ENCODE measurements at places on chromosomes 5 and 9.

DNA sequence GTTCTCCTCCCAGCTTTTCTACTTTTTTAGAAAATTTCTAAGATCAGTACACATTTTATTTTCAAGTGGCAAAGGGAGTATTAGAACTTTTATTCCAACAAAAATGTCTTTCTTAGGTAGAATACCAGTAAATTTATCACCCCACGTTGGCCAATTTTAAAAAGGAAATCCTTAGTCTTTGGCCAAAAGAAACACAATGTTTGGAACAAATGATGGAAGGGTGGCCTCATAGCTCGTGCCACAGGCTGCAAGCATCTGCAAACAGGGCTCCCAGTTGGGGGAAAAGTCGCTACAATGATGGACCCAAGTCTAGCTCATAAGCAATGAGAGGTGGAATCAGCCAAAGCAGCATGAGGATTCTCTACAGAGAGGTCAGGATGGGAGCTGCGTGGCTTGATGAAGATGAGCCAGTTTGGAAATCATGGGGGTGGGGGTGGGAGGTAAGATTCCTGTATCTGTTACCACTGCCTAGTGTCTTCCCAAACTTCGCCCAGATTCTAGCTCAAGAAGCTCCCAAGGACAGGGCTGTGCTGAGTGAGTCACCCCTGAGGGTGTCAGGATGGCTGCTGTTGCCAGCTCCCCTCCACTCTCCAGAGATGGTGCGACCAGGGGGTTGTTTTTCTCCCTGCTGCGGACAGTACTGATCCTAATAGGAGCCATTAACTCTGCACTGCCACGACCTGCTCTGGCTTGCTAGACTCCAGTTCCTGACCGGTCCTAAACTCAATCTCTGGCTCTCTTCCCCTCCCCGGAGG, 75.6 kb downstream of the DCP2 start:
- no peak for DNase-seq

DNA sequence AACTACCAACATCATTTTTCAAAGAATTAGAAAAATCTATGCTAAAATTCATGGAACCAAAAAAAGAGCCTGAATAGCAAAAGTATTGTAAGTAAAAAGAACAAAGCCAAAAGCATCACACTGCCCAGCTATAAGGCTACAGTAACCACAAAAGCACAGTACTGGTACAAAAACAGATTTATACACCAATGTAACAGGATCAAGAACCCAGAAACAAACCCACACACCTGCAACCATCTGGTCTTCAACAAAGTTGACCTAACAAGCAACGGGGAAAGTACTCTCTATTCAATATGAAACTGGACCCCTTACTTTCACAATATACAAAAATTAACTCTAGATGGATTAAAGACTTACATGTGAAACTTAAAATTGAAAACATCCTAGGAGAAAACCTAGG, 94.2 kb upstream of the TARS1 start:
- DNase-seq: no peak

DNA sequence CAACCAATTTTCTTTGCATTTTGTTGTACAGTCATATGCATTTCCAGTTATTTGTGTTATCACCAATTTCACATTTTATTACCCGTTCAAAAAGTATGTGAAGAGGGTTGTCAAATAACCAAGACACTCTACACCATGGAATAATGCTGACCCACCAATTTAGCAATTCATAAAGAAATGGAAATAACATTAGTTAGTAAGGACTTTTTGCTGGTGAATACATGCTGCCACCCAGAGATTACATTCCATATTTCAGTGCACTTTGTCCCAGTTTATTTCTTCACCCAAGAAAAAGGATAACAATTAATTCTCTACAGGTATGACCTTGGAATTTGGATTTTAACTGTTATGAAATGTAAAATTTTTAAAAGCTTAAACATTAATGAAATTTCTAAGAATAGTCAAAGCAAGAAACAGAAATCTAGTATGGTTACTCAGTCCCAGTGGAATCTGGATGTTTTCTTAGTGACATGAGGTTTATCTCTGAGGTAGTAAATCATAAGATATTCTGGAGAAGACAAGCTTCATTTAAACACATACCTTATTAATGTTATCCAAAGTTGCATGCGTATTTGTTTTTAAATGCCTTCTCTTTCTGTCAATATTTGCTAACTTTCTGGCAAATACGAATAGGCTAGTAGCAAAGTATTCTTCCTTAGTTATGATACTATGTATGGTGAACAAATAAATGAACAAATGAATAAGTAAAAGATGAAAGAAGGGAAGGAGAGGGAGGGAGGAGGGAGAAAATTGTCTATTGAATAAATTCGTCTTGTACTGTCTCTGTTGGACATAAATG, 100.6 kb downstream of the CETN3 start:
- no peak for DNase-seq

DNA sequence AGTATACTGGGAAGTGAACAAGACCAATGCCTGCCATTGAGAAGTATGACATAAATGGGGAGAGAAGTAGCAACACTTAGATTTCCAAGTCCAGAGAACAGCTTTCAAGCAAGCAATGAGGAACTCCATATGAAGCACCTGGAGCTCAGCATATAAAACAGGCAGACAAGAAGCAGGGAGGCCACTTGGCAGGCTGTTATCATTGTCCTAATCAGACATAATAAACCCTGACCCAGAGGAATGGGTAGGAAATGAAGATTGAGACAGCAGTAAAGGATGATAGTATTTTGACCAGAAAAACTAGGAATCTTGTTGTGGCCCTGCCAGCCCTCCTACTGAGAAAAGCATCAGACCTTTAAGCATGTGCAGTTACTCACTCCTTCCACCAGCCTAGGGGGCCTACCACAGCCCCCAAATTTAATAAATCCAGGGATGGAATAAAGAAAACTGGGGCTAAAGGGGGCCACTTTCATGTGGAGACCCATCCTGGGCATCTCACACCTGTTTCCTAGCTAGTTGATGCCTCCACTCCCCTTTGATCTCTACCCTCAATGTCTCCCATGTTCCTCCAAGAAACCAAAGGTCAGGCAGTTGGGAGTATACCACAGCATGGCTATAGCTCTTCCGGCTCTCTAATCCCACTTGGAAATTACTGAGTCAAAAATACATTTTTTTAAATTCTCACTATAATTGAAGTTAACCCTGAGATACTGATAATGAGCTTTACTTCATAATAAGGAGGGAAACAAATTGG, 135.1 kb downstream of the SIL1 start:
- DNase-seq: no peak

DNA sequence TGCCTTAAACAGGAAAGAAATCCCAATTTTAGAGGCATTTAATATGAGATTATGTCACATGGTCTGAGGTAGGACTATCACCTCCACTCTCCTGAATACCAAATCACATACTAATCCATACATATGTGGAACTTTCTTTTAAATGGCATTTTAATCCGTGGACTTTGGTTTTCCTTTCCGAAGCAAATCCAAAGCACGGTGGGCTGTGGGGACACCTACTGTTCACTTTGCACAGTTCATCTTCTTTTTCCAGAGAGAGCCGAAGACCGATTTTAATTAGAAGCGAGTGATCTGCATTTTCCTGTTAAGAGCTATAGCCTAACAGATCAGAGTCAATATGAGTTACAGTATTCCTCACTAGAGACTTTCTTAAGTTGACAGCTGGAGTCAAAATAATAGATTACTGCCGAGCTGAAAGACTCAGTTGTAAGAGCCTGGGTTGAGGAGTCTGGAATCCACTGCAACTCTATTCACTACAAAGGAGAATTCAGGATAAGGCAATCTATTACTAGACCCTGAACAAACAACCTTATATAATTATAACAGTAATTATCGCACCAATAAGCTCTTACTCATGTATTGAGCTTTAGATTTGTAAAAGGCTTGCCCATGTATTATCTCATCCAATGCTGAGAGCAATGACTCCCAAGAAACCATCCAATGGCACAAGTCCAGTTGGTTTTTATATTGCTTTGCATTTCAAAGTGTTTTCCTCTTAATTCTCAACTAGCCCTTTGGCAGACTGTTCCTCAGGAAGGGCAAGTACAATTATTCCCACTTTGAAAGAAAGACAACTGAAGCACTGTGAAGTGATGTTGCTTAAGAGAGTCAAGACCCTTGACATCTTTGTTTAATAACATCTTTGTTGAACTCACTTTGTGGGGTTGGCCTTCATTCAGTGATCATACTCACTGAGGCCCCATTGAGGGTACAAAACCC, 144.7 kb downstream of the TRPM6 start:
- no peak for DNase-seq

- no peak for DNase-seq
These were observed 764.2 kb downstream of the IRX1 start for GRCh38 chr5:4359847-4360246.

DNA sequence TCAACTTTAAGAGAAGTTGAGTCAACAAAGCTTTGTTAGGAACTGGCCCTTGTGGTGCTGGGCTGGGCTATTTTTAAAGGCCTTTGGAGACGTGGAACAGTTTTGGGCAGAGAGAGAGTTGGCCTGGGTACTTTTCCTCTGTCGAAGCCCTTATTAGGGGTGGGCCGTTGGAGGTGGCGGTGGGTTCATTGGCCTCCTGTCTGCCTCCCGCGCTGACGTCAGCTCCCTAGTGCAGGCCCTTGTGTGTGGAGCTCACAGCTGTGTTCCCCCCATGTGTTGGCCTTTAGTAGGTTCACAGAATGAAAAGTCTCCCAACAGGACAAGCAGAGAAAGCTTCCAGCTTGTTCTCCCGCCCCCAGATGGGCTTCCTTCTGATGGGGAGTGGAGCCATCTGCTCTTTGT, 2.7 kb downstream of the NCS1 start:
- no peak for DNase-seq

All from activated T-cell treated with anti-CD3 and anti-CD28 coated beads, Interleukin-2, amount 50 U/mL, for 24 hours (primary cell).